ENCODE measurements at places on chromosomes 3 and 15.

GRCh38 chr15:92681141-92681631, 25.6 kb upstream of the FAM174B start:
- no peak for DNase-seq

DNA sequence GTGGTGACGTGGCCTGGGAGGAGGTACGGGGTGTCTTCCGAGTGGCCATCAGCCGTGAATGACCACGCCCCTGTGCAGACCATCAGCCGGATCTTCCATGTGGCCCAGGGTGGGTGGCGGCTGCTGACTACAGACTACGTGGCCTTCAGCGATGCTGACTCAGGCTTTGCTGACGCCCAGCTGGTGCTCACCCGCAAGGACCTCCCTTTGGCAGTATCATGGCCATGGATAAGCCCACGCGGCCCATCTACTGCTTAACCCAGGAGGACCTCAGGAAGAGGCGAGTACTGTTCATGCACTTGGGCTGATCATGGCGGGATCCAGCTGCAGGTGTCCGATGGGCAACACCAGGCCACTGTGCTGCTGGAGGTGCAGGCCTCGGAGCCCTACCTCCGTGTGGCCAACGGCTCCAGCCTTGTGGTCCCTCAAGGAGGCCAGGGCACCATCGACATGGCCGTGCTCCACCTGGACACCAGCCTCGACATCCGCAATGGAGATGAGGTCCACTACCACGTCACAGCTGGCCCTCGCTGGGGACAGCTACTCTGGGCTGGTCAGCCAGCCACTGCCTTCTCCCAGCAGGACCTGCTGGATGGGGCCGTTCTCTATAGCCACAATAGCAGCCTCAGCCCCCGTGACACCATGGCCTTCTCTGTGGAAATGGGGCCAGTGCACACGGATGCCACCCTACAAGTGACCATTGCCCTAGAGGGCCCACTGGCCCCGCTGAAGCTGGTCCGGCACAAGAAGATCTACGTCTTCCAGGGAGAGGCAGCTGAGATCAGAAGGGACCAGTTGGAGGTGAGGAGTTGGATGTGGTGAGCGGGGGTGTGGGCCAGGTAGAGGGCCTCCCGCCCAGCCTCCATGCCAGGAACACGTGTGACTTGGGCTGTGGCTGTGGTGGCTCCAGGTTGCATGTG, 178.4 kb downstream of the TBC1D2B start:
- no peak for DNase-seq

- DNase-seq: no peak
Measured at GRCh38 chr3:62210011-62210410, 163.3 kb downstream of the FEZF2 start.

- DNase-seq: no peak
Measured at GRCh38 chr3:188446766-188447165, 292.8 kb downstream of the LPP start.

- no peak for DNase-seq
Measured at GRCh38 chr3:148911592-148911991, 46.5 kb downstream of the CPA3 start.

DNA sequence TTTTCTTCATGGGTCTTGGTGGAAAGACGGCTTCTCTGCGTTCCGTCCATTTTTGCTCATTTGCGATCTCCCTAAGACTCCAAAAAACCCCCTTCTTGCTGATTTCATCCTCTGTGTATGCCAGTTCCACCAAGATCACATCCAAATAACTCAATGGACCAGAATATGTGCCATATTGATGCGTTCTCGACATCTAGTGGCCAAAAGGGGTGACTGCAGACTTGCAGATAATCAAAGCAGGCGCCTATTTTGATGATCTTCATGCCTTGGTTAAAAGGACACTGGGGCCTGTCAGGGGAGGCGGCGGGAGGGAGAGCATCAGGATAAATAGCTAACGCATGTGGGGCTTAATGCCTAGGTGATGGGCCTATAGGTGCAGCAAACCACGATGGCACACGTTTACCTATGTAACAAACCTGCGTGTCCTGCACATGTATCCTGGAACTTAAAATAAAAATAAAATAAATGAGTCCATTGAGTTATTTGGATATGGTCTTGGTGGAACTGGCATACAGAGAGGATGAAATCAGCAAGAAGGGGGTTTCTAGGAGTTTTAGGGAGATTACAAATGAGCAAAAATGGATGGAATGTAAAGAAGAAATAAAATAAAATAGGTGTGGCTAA, 104.2 kb upstream of the RAD18 start:
- no peak for DNase-seq

DNA sequence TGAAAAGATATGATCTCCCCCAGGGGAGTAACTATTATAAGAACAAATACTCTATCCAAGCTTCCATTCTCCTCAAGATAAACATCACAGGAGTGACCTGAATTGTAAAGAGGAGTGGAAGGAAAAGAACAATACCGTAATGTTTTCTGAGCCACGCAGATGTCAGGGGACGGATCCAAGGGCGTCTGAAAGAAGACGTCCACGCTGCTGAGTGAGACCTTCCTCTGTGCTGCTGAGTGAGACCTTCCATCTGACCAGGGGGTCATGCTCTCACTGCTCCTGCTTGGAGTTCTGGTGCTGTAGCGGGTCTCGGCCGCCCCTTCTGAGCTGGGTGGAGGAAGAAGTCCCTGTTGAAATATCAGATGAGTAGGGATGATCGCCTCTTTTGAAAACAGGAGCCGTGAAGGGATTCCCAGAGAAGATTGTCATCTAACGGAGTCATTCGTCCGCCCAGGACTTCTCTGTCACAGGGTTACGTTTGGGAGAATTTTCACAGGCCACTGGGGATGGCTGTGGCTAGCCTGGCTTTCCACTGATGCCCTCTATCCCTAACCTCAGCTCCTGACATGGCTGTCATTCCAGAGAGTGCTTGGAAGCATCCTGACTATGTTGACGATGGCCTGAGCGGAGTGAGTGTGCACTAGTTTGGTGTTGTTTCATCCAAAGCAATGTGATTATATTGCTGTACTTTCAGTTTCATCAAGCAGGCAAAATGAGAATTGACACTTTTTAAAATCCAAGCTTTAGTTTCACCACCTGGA, 184.9 kb downstream of the APBA2 start:
- no peak for DNase-seq

GRCh38 chr3:111282024-111282423, 210.4 kb downstream of the NECTIN3 start:
- no peak for DNase-seq

- DNase-seq: no peak
Measured at GRCh38 chr15:67372543-67372942, 118.0 kb downstream of the IQCH start.

DNA sequence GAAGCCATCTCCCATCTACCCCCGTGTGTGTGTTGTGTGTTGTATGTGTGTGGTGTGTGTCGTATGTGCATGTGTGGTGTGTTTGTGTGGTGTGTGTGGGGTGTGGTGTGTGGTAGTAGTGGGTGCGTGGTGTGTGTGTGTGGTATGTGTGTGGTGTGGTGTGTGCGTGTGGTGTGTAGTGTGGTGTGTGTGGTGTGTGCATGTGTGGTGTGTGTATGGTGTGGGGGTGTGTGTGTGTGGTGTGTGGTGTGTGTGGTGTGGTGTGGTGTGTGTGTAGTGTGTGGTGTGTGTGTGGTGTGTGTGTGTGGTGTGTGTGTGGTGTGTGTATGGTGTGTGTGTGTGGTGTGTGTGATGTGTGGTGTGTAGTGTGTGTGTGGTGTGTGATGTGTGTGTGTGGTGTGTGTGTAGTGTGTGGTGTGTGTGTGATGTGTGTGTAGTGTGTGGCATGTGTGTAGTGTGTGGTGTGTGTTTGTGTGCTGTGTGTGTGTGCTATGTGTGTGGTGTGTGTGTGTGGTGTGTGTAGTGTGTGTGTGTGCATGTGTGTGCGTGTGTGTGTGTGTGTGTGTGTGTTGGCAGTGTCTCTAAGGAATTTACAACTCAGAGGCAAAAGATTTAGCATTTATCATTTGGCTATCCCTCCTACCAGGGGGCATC, 156.3 kb upstream of the TMEM108 start:
- DNase-seq: no peak

DNA sequence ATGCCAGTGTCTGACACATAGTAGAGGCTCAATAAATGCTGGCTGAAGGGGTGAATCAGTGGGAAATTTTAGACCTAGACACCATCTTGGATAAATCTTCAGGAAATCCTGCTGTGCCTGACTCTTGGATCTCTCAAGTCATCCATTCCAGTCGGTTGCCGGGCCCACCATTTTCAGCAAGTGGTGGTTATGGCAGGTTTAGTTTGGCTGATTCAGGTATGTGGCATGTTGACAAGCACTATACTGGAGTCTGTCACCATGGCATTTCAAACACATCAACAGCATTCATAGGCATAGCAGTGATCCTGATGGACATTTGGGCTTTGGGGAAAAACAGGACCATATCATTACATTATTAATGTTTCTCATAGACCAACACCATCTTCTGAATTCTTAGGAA, 25.7 kb upstream of the APH1B start:
- no peak for DNase-seq
